ENCODE measurements at places on chromosomes 1 and 21. TPM values are rescaled to one million over a fixed set of nuclear protein-coding genes. Genes with fewer than 3 reads are reported as not detected.

The GBP2 gene
- 1.3 TPM for polyA plus RNA-seq

The SLC16A4 gene
- polyA plus RNA-seq: 47.2 TPM

The OR10Z1 gene
- polyA plus RNA-seq: not detected

The ERICH3 gene
- not detected for polyA plus RNA-seq

The OR2L8 gene
- polyA plus RNA-seq: not detected

- no peak for DNase-seq
Measured at GRCh38 chr21:30994932-30995331, 43.3 kb downstream of the KRTAP19-8 start.

DNA sequence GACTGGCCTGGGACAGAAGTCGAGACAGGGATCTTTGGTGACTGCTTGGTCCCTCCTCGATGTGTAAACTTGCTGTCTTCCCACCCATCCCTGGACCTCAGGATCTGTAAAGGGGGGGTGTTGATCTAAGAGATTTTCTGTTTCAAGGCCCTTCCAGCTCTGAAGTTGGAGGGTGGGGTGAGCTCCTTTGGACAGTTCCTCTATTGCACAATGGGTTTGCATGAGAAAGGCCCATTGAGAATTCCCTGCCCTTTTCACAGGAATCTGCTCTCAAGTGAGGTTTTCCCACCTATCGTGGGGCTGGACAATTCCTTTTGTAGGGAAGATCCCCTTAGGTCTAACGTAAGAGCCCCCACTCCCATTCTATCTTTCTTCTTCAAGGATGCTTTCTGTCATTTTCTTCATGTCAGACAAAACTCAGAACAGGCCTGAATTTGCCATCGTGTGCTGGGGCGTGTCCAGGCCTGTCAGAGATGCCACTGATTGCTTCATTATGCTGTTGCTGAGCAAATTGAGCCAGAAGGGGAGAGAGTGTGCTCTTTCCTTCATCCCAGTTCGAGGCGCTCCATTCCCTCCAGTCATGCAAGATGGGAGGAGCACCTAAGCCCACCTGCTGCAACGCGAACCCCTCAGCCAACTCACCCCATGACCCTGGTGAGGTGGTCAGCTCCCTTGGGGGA is 149.9 kb upstream of the IGSF21 start:
- DNase-seq: no peak

DNA sequence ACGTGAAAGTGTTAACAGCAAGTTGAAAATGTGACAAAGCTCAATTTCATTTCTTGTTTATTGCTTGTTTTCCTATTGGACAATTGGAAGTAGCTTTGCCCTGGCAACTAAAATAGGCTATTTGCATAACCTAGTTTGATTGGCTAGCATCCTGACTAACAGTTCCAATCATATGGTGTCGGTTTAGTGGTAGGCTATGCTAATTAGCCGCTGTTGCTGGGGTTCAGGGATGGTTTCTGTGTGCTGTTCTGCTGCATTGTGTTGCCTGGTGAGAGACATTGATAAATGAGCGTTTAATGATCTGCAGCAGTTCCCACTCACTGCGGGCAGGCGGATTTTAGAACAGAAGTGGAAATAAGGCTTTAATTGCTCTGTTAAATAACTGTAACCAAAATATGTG is 68.5 kb downstream of the DYRK1A start:
- DNase-seq: no peak

GRCh38 chr1:163730411-163730821 is 408.7 kb downstream of the NUF2 start:
- no peak for DNase-seq

GRCh38 chr1:158025576-158026230 is 32.3 kb downstream of the KIRREL1 start:
- no peak for DNase-seq

- DNase-seq: no peak
Measured at GRCh38 chr1:89611721-89612120, 21.2 kb upstream of the LRRC8C start.

DNA sequence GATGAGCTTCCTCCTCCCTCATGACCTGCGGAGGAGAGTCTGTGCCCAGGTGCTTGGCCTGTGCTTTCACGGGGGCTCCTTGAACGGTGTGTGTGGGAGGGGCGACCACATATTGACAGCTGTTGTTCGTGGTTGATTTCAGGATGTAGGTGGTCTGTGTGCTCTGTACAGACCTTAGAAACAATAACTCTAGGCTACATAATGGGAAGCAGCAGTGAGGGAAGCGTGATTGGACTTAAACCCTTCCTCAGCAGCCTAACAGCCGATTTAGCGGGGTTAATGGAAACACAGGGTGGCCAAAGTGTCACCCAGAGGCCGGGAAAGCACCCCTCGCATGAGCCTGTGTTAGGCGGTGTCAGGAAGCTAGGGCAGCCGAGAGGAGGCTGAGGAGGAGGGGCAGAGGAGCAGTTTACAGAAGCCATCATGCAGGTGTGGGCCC is 56.0 kb downstream of the TBCE start:
- DNase-seq: no peak

- no peak for DNase-seq
Measured at GRCh38 chr1:58257003-58257402, 289.5 kb downstream of the OMA1 start.

DNA sequence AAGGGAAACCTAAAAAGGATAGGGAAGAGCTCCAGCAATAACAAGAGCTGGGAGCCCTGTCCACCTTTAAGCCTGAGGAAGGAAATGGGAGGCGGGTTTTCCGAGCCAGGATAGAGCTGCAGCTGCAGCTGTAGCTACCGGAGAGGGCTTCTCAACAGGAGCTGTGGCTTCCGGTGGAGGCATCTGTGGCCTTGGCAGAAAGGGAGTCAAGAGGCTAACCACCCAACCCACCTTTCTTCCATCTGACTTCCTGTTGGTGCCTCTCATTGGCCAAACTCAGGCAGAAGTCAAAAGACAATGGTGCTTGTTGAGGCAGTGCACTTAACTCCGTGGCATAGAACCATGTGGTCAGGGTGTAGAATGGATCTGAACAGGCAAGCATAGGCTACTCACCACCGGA is 313.1 kb upstream of the DAB1 start:
- no peak for DNase-seq

DNA sequence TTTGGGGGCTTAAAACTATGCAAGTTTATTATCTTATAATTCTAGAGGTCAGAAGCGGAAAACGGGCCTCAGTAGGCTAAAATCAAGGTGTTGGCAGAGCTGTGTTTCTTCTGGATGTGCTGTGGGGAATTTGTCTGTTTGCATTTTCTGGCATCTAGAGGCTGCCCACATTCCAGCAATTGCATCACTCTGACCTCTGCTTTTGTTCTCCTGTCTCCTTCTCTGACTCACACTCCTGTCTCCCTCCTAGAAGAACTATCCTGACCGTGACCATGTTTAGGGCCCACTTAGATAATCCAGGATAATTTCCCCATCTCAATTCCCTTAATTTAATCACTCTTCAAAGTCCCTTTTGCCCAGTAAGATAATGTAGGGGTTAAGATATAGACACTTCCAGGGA is 127.4 kb upstream of the DEPDC1 start:
- peak; percentile 39 for DNase-seq

Measured in A549 (cell line).